Neural progenitor cell (in vitro differentiated cells): ENCODE measurements at places on chromosomes 4 and X. TPM values are rescaled to one million over a fixed set of nuclear protein-coding genes. Genes with fewer than 3 reads are reported as not detected.

- no peak overlapping the region for H3K27ac ChIP-seq
- no peaks in the 10 kb centered on the region for H3K36me3 ChIP-seq
- H3K4me1 ChIP-seq, result no peaks in the 10 kb centered on the region
- DNase-seq, result no peak
- H3K4me3 ChIP-seq, result no peak overlapping the region
- H3K27me3 ChIP-seq, result no peaks in the 10 kb centered on the region
Observed at GRCh38 chrX:100350704-100351489, 59.2 kb downstream of the PCDH19 start.

DNA sequence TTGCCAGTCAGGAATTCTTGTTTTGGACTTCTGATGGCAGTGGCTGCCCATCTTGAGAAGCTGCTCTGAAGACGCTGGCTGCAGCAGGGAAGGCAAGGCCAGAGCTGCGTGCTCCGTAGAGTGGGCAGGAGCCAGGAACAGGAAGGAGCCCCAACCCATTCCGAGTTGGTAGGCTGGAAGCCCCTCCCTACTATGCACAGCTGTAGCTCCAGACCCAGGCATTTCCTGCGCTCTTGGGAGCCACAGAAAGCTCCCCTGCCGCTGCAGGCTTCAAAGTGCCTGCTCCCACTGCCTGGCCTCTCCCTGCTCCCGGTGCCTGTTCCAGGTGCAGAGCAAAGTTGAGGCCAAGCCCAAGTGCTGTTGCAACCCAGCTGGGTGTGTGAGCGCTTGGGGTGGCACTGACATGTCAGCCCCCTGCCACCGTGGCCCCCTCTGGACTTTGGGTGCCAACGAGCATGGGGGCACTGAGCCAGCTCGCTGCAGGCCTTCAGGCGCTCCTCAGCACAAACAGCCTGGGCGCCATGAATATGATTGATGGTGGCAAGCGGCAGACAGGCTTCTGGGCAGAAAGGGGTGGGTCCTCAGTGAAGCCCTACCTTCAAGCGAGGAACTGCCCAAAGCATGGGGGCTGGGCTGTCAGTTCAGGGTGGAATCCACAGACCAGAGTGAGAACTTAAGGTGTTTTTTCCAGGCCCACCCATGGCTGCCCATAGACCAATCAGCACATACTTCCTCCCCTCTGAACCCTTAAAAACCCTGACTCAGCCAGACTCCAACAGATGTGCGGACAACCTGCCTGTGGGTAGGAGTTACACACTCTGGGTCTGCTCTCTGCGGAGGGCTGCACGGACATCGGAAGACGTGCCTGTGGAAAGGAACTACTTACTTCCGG lies 677.2 kb upstream of the INTU start:
- peaks cover 5% of the 10 kb centered on the region for H3K4me1 ChIP-seq
- DNase-seq, result no peak
- H3K36me3 ChIP-seq, result no peaks in the 10 kb centered on the region
- H3K4me3 ChIP-seq, result no peak overlapping the region

DNA sequence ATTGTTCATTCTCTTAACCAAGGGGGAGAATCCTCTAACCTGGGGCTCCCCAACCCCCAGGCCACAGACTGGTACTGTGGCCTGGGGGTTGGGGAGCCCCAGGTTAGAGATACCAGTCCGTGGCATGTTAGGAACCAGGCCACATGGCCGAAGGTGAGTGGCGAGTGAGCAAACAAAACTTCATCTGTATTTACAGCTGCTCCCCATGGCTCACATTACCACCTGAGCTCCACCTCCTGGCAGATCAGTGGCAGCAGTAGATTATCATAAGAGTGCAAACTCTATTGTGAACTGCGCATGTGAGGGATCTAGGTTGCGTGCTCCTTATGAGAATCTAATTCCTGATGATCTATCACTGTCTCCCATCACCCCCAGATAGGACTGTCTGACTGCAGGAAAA lies 957.2 kb upstream of the PRKX start:
- no peak overlapping the region for H3K4me3 ChIP-seq
- H3K27ac ChIP-seq, result no peak overlapping the region
- H3K27me3 ChIP-seq, result no peaks in the 10 kb centered on the region
- DNase-seq, result no peak
- H3K4me1 ChIP-seq, result no peaks in the 10 kb centered on the region
- H3K36me3 ChIP-seq, result no peaks in the 10 kb centered on the region

TMSB15B gene
- 30.2 and 47.4 TPM in 2 replicates for total RNA-seq

CXorf38 gene
- 11.5 and 12.7 TPM in 2 replicates for total RNA-seq

GRCh38 chrX:13396924-13397323 lies 77.1 kb upstream of the ATXN3L start:
- no peaks in the 10 kb centered on the region for H3K27me3 ChIP-seq
- no peaks in the 10 kb centered on the region for H3K36me3 ChIP-seq
- H3K27ac ChIP-seq, result no peak overlapping the region
- no peaks in the 10 kb centered on the region for H3K4me1 ChIP-seq

- H3K4me3 ChIP-seq, result no peak overlapping the region
- no peaks in the 10 kb centered on the region for H3K36me3 ChIP-seq
- peaks cover 53% of the 10 kb centered on the region for H3K27me3 ChIP-seq
- no peak overlapping the region for H3K27ac ChIP-seq
- DNase-seq, result peak; percentile 33
- H3K4me1 ChIP-seq, result no peaks in the 10 kb centered on the region
Observed at GRCh38 chr4:54433686-54434085, 204.6 kb downstream of the PDGFRA start.

GRCh38 chr4:176358083-176358469 lies 38.3 kb downstream of the SPCS3 start:
- DNase-seq, result no peak
- no peaks in the 10 kb centered on the region for H3K4me1 ChIP-seq
- H3K36me3 ChIP-seq, result no peaks in the 10 kb centered on the region
- H3K27me3 ChIP-seq, result no peaks in the 10 kb centered on the region

DNA sequence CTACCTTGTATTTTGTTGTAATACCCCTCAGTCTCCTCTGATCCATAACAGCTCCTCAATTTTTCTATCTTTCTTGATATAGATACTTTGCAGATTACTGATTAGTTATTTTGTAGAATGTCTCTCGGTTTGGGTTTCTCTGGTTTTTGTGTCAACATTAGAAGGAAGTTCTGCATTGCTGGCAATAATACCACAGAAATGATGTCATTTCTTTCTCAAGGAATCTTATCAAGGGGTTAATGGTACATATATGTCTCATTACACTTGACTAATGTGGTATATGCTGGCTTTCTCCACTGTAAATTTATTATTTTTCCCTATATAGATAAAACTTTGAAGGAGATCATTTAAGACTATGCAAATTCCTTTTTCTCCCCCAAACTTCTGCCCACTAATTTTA lies 183.6 kb upstream of the DKK2 start:
- no peaks in the 10 kb centered on the region for H3K4me1 ChIP-seq
- no peak for DNase-seq
- no peak overlapping the region for H3K27ac ChIP-seq

TNMD gene
- total RNA-seq, result not detected in 2 replicates
